ENCODE measurements at places on chromosomes 13 and 19.

DNA sequence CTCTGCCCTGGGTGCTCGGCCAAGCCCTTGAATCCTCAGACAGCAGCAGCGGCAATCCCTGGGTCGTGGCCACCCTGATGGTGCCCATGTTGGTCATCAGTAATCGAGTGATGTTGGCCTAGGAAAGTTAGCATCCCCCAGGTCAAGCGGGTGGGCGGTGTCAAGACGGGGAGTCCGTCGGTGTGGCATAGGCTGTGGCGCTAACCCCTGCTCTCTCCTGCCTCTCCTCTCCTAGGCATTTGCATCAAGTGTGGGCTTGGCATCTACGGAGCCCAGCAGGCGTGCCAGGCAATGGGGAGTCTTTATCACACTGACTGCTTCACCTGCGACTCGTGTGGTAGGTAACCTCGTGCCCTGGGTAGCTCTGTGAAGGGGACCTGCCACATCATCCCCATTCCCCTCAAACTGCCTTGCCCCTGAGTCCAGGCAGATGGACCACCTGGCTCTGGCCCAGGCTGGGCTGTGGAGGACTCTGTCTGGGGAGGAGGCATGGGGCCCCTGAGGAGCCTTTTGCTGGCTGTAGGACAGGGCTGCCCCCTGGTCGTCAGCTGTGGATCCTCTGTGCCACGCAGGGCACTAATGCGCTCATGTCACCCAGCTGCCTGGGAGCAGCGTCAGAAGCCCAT is 8.7 kb downstream of the WTIP start:
- no peak for DNase-seq

DNA sequence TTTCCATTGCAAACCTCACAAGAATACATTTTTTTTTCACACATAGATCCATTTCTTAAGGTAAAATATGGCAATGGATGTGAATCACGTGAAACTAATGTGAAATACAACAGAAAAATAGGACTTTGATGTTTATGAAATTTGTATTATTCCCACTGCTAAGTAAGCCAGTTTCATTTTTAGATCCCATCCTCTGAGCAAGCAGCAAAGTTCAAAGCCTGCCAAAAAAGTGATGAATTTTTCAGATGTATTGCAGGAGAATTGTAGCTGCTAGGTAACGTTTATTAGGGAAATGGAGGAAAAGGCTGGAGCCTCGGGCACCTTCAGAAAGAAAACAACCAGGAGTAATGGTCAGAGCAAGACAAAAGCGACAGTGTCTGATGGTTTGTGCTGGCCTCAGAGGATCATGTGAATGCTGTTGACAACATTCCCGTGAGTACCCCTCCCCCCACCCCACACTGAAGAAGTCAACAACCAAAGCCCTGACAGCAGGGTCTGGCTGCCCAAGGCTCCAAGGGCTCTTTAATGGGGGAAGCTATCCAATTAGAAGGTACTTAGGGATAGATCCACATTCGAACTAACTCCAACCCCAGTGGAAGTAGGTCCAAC is 95.5 kb downstream of the OXGR1 start:
- DNase-seq: no peak

- no peak for DNase-seq
These were observed 44.9 kb downstream of the RYR1 start for GRCh38 chr19:38478273-38478971.

DNA sequence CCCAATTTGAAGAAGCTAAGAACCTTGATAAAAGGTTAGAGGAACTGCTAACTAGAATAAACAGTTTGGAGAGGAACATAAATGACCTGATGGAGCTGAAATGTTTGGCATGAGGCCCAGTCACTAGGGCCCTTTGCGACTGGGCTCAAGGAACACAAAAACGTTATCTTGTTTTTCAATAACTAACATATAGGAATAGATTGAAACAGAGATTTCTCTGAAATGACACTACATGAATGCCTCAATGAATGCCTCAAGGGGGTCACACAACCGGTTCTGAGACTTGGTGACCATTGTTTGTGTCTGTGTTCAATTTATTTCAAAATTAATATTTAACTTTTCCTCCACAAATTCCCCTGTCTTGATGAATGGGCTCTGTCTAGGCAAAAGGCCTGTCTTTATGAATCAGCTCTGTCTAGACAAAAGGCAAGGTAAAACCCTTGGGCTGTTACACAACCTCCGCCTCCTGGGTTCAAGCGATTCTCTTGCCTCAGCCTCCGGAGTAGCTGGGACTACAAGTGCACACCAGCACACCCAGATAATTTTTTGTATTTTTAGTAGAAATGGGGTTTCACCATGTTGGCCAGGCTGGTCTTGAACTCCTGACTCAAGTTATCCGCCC is 932 bp upstream of the ZNF486 start:
- no peak for DNase-seq

DNA sequence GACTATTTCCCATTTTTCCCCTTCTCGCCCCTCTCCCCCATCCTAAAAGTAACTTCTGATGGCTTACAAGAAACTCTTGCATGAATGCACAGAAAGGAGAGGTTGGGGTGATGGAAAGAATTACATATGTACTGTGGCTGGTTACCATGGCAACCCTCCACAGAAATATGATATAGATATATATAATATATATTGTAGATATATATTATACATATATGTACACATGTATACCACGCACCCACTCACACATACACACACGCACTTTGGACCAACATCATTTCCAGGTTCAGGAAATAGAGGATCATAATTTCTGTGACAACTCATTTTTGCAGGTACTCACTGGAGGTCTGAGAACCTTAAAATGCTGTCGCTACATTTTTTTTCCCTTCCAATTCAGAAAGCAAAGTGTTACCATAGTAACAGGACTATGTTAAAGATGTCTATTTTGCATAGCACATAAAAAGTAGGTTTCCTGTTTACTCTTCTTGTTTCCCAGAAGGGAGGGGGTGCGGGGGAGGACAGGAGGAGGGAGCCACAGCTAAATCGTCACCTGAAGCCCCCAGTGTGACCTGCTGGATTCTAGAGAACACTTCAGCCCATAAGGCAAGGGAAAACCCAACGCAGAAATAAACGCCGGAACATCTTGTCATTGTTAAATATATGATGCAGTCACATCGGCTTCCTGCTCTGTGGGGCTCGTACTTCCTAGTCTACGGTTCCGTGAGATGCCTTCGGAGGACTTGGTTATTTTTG is 44.7 kb downstream of the EFNB2 start:
- no peak for DNase-seq

DNA sequence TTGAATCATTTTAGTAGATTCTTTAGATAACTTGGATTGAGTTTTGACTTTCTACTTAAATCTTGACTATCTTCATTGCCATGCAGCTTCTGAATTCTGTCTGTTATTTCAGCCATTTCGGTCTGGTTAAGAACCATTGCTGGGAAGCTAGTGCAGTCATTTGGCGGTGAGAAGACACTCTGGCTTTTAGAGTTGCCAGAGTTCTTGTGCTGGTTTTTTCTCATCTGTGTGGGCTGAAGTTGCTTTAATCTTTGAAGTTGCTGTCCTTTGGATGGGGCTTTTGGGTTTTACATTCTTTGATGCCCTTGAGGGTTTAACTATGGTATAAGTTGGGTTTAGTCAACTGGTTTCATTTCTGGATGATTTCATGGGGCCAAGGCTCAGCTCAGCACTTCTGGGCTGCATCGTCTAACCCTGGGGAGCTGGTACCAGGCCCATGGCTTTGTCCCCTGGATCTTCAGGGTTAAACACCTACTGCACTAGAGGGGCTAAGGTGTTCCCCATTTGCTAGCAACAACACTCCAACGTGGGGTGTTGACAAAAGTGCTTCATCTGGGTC is 10.0 kb upstream of the IGFL2 start:
- DNase-seq: no peak

GRCh38 chr13:96991072-96991471 is 3.2 kb downstream of the OXGR1 start:
- DNase-seq: no peak

- DNase-seq: no peak
These were observed 51.5 kb upstream of the MRI1 start for GRCh38 chr19:13712767-13713201.

- no peak for DNase-seq
These were observed 1.1 kb upstream of the MED26 start for GRCh38 chr19:16628984-16629691.

DNA sequence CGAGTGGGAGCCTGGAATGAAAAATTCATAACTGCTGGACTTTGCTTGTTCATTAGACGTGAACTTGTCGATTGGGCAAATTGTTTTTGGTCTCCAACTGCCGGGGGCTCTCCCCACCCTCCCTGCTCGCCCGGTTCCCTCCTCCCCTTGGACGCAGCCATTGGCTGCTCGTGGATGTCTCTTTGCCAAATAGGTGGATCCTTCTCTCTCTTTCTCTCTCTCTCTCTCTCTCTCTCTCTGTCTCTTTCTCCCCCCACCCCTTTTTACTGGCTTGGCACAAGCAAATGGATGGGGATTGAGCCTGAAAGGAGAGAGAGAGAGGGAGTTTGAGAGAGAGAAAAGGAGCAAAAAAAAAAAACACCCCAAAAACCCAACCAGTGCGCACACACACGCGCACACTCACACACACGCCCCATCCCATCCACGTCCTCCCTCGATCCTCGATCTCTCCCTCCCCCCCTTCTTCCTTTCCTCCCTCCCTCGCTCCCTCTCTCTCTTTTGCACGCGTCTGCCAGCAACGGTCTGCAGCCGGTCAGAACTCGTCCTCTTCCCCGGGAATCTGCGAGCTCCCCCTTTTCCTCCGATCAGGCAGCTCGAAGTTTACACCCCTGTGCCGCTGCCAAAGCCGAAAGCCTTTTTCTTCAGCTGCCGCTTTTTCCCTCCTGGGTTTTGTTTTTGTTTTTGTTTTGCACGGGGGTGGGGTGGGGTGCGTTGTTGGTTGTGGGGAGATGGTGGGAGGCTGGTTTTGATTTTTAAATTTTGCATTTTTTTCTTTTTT is 27.8 kb downstream of the NFIX start:
- no peak for DNase-seq

DNA sequence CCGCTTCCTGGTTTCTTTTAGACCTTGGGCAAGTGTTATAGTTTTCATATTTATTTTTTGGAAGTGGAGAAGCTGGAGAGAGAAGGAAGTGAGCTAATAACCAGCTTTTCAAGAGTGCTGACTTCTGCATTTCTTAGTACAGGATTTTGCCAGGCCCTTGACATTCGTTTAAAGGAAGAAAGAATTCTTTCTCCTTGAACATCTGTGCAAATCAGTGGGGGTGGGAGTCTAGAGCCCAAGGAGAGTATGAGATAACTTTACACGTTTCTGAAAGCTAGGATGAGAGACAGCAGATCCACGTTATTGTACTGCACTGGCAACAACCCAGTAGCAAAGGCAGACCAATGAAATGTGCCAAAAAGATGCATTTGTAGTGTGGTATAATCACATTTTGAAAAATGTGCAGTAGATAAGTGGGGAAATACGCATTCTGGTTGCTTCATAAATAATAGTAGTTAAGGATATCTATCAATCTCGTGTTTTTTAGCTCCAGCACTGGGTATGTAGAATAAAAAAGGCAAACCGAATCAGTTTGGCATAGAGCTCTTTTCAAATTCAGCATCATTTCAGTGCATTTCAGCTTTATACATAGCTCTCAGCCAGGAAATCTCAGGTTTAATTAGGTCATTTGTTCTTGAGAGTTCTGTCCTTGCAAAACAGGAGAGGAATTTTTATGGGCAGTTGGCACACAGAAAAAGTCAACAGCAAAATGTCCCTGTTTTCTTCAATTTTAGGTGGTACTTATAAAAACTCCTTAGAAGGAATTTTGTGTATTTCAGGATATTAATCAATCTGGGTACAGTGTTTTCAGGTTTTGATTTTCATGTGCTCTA is 4.3 kb downstream of the RNF113B start:
- DNase-seq: no peak
